Stimulated activated CD8-positive, alpha-beta memory T cell treated with anti-CD3 and anti-CD28 coated beads, Interleukin-4, amount 100 ng/mL, for 1 hour (primary cell): ENCODE measurements at places on chromosomes 13 and 19.
A peak's percentile ranks its signal among the peaks of the same experiment; 100 is the strongest.

GRCh38 chr19:45769821-45770191 lies 754 bp upstream of the SIX5 start:
- DNase-seq = no peak

GRCh38 chr19:14437578-14438140 lies 4.6 kb downstream of the PKN1 start:
- no peak for DNase-seq

DNA sequence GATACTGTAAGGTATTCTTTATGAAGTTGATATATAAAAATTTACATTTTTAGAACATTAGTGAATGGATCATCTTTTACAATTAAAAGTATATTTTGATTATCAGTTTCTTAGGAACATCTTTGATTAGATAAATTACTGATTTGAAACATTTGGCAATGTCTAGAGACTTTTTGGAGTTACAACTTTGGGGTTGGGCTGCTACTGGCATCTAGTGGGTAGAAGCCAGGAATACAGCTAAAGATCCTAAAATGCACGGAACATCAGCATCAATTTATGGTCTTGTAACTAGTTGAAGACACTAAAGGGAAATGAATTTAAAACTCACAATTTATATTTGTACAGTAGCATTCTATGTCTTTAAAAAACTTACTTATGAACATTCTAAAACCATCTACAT lies 19.9 kb downstream of the POMP start:
- no peak for DNase-seq

DNA sequence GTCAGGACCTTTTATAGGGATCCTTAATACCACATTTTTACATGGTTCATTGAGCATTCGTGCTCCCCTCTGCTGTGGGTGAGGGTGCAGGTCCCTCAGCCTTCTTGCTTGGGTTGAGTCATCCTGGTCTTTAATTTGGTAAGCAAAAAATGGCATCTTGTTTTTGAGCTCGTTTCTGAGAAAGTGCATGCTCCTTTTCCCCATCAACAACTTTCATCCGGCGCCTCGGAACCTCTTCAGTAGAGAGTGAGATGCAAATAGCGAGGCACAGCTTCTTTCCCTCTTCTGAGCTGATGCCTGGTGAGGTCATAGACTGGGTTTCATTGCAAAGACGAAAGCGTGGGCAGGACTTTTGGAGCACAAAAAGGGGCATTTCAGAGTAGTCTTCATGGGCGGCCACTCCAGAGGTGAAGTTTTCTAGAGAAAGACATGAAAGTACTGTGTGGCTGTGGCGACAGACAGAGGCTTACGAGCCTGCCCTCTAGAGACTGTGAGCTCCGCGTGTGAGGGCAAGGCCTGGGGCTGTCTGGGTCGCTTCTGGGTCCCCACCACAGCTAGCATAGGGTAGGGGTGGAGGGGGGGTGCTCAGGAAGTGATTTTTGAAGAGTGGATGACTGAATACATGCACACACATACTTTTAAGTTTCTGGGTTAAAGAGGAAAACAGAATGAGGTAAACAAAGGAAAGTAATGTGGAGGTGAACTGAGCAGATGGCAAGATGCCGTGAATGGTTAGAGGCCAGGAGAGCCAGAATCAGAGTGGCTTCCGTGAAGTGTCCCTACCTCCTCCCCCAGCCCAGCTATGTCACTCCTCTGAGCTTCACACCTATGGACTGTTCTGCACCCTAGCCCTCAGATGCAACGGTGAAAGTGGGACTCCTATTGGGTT lies 44.3 kb downstream of the BBC3 start:
- peak; percentile 47 for DNase-seq

DNA sequence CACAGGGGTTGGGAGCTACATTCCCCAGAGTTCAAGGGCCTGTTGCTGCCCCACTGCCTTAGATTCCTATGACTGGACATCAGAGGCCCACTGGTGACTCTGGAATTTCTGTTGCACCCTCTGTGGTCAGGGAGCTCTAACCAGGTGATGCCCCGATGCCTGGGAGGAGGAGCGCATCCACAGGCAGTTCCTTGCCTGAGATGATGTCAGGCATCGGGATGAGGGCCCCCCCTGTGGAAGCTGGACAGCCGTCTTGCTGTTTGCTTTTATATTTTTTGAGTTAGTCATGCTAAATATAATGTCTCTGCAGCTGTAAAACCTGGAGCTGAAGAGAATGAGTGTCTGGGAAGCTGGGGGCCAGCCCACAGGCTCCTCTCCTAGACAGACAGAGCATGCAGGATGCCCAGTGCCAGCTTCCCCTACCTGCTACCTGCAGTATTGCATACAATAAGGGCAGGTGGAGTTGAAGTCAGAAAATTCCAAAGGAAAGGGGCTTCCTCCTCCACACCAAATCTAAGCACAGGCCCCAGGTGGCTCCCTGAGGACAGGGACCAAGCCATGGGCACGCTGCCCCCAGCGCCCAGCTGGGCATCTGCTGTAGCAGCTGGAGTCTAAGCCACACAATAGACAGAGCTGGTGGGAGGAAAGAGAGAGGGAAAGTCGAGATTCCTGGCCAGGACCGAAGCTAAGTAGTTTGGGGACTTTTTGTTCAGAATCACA lies 16.2 kb downstream of the COL4A2 start:
- DNase-seq = no peak

- no peak for DNase-seq
Observed at GRCh38 chr19:39038098-39038497, 5.7 kb upstream of the FBXO27 start.

GRCh38 chr19:40565910-40566495 lies 10.7 kb upstream of the SHKBP1 start:
- no peak for DNase-seq

DNA sequence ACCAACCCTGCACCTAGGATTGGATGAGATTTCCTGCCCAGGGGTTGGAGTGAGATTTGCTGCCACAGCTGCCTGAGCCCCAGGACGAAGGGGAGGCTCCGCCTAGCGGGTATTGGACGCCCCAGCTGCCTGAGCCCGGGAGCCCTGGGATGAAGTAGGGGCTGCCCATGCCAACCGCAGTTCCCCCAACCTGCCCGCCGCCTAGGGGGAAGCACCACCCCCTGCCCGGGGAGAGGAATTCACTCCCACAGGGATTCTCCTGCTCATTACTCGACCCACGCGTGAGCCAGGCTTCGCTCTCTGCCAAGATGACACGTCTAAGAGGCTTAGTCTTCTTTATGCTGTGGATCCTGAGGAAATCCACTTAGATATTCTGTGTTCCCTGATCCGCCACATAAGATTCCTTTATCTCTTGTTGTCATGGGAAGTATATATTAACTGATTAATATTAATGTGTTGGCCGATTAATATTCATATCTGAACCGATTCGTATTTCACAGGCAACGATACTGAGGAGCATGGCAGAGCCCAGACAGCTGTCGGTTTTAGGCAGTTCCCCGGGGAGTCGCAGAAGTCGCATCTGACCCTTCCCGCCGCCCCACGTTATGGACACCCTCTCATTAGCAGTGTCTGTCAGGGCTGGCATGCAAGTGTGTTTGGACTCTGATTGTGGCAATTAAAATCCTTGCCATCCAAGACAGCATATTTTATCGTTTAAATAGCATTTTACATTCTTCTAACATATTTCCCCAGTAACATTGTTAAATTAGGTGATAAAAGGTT lies 44.5 kb upstream of the KCTD15 start:
- no peak for DNase-seq

DNA sequence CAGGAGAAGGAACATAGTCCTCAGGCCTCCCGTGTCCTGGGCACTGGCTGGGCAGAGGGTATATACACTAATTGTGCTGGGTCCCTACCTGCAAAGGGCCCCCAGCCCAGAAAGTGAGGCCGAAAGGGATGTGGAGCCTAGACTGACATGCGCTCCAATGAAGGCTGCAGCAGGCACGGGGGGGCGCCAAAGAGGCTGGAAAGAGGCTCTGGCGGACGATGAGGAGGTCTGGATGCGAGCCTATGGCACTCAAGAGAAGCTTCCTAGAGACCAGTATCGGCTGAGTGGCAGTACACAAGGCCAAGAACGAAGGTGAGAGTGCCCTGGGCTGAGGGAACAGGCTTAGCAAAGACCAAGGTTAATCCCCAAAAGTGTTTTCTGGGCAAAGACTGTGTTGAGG lies 16.6 kb downstream of the VRK3 start:
- no peak for DNase-seq

DNA sequence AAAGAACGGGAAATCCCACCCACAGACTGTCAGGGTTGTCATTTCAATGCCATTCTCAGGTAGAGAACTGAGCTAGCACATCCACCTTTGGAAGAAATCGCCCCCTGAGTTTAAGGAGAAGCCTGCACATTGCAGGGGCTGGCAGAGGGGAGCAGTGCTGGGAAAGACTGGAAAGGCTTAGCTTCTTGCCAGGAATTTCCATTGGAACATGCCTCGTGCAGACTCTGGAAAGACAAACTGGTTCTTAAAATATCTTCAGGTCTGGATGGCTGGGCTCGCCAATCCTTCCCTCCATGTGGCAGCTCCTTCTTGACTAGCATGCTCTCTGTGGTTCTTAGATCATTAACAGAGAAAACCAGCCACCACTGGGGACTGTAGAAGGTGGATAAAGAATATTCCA lies 414.1 kb downstream of the TSHZ3 start:
- DNase-seq = no peak

DNA sequence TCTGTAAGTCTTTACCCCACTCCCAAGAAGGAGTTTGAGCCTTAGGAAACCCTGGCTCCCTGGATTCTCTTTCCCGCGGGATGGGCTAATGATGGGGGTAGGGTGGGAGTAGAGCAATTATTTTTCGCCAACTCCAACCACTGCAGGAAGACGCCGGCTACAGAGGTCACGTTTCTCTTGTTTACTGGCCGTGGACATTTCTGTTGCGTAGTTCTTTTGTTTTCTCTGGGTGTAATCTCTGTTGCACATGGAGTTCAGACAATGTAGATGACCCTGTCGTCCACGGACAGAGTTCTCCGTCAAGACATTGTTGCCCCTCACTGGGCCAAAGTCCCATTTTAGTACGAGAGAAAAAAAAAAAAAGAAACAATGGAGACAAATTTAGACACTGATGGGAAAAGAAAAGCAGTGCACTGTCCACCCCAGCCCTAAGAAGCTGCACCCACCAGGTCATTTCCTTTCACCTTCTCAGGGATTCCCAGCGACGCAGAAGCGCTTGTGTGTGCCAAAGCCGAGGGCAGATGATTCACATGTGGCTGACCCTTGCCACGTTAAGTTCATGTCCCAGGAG lies 133.9 kb upstream of the ARGLU1 start:
- no peak for DNase-seq

- DNase-seq = no peak
Observed at GRCh38 chr19:40081411-40081810, 9.3 kb downstream of the ZNF780A start.

DNA sequence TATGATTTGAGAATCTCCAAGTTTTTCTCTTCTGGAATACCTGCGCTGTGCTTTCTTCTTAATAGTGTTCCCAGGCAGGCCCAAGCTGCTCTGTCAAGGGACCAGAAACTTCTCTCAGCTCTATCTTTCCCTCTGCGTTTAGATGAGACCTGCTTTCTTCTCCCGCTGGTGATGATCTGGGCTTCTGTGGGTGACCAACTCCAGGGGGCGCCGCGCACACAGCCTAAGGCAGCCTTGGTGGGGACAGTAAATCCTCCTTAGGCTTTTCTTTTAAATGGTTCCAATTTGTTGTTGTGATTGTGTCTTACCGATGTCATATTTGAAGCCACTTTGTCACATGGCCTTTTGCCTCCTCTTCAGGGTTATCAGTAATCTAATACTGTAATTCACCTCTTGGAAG lies 439.4 kb upstream of the KLF12 start:
- no peak for DNase-seq

GRCh38 chr13:27276188-27276587 lies 5.6 kb downstream of the RASL11A start:
- no peak for DNase-seq

GRCh38 chr13:30904043-30904442 lies 2.0 kb upstream of the MEDAG start:
- no peak for DNase-seq

- DNase-seq = no peak
Observed at GRCh38 chr19:39175564-39175963, 21.2 kb upstream of the NCCRP1 start.

DNA sequence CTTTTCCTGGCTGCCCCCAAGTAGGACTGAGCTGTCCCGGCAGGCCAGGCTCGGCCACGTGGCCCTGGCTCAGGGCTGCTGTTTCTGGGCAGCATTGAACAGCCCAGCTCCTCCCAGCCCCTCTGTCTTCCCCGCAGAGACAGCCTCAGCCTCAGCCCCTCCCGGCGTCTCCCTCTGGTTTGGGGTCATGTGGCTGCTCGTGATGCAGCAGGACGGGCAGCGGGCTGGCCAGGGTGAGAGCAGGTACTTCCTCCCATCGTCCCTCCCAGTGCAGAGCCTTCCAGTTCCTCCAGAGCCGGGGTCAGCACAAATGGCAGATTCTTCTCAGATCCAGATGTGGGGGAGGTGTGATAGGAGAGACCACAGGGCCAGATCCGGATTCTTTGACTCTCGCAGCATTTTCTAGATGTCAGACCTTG lies 114.6 kb downstream of the KDM4B start:
- no peak for DNase-seq

DNA sequence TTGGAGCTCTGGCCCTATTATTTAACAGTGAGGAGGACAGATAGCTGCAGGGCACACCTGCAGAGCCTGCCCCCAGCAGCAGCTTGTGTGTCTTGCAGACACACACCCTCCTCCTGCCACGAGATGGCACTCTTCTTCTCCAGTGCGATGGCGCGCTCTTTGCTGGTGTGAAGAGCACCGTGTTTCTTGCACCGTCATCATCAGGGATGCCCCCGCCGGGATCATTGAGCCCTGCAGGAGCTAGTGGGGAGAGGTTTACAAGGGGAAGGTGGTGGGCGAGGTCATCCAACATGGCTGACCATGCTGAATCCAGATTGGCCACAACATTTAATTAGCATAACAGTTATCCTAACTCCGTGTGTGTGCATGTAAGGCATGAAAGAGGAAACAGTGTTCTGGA lies 105.6 kb downstream of the RAB20 start:
- peak; percentile 27 for DNase-seq

DNA sequence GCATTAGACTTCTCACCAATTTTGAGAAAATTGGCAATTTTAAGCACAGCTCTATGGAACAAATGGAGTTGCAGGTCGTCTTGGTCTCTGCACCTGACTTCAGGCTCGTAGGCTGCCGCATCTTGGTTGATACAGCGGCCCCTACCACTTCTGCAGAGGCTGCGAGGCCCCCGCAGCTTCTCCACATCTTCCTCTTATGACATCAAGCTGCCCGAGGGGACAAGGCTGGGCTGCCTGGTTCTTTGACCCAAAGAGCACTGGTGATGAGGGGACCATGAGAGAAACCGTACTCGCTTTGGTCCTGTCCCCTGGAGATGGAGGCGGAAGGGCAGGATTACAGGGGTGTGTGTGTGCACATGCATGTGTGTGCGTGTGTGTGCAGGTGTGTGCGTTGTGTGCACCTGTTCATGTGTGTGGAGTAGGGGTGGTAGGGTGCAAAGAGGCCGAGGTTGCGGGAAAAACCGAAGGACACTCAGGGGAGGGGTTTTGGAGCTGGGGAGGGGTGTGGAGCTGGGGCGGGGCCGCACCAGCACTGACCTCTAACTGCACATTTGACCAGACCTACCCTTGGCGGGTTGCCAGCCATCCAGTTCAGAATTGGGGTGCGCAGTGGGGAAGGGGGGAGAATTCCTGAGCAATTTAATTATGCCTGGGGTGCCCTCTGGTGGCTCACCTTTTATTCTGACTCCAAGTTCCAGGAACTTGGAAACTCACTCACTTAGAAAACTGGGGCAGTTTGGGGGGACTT lies 65.1 kb upstream of the ARHGEF7 start:
- DNase-seq = no peak
